ENCODE measurements at places on chromosomes 1 and 21. TPM values are rescaled to one million over a fixed set of nuclear protein-coding genes. Genes with fewer than 3 reads are reported as not detected.

The BRDT gene
- not detected for polyA plus RNA-seq

The CFHR3 gene
- polyA plus RNA-seq, result 0.13 TPM

The PBX1 gene
- polyA plus RNA-seq, result 160 TPM

The VAV3 gene
- 153 TPM for polyA plus RNA-seq

The RNU1-4 gene
- polyA plus RNA-seq, result not detected

The CNTN2 gene
- polyA plus RNA-seq, result 0.72 TPM

The SLC30A2 gene
- 4.6 TPM for polyA plus RNA-seq

The PGLYRP4 gene
- polyA plus RNA-seq, result not detected

The E2F2 gene
- 5.2 TPM for polyA plus RNA-seq

The SERTAD4 gene
- 2.8 TPM for polyA plus RNA-seq

The VPS26C gene
- 42.4 TPM for polyA plus RNA-seq

The UMODL1 gene
- not detected for polyA plus RNA-seq

Data from renal cortex interstitium (tissue), 15 donors.